Fibroblast of lung (primary cell): ENCODE measurements at places on chromosomes 5 and 9. TPM values are rescaled to one million over a fixed set of nuclear protein-coding genes. Genes with fewer than 3 reads are reported as not detected.
A peak's percentile ranks its signal among the peaks of the same experiment; 100 is the strongest.

CA9 gene
- total RNA-seq, result 0.17 and 0.26 TPM in 2 replicates

DNA sequence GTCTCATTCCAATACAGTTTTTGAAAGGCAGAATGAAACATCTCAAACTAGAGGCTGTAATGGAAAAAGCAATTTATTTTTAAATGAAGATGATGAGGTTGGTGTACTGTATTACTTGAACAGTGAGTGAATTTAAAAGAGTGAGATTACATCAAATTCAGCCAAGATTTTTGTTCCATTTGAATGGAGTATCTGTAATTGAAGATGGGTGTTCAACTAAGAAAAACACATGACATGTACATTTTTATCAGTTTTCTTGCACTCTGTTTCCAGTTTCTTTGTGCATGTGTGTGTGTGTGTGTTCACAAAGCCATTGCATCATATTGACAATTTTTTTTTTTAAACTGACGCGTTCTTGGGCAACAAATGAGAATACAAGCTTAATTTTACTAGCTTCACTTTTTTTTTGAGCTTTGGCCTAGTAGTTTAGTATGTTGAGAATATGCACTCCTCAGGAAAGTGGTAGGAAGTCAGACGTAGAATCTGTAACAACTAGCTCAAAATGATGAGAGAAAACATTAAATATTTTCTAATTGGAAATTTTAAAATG, 243.5 kb downstream of the MAST4 start:
- no peak overlapping the region for H3K4me3 ChIP-seq
- no peaks in the 10 kb centered on the region for H3K4me1 ChIP-seq
- no peak for DNase-seq
- no peaks in the 10 kb centered on the region for H3K36me3 ChIP-seq
- no peaks in the 10 kb centered on the region for H3K27me3 ChIP-seq

DNA sequence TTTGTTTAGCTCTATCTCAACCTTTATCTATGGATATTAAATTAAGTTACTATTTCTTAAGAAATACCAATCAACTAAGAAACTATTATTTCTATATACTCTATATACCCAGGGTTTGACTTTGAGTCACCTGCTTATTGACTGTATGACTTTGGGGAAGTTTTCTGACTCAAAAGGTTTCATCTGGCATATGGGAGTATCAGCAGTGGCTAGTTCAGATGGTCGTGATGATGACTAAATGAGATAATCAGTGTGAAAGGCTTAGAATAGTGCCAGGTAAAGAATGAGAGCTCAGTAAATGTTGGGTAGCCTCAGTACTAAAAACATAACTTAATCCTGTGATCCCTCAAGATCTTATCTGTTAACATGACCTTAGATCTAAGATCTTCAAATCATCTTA, 179.7 kb upstream of the ISL1 start:
- no peak for DNase-seq
- no peaks in the 10 kb centered on the region for H3K27me3 ChIP-seq
- no peaks in the 10 kb centered on the region for H3K36me3 ChIP-seq
- no peak overlapping the region for H3K4me3 ChIP-seq

ARID3C gene
- under 0.01 and 0.17 TPM in 2 replicates for total RNA-seq

TMEM215 gene
- not detected in 2 replicates for total RNA-seq

SLC34A3 gene
- not detected in 2 replicates for total RNA-seq

- no peak overlapping the region for H3K27ac ChIP-seq
- H3K36me3 ChIP-seq, result no peaks in the 10 kb centered on the region
- H3K4me3 ChIP-seq, result no peak overlapping the region
- H3K27me3 ChIP-seq, result peaks cover 84% of the 10 kb centered on the region
- DNase-seq, result peak; percentile 14
Observed at GRCh38 chr5:173237143-173237874, 2.3 kb upstream of the NKX2-5 start.

GRCh38 chr5:12357626-12358025, 453.4 kb upstream of the CTNND2 start:
- H3K36me3 ChIP-seq, result no peaks in the 10 kb centered on the region
- no peak overlapping the region for H3K27ac ChIP-seq
- no peak for DNase-seq
- H3K4me3 ChIP-seq, result no peak overlapping the region

- H3K4me3 ChIP-seq, result no peak overlapping the region
- no peaks in the 10 kb centered on the region for H3K36me3 ChIP-seq
- no peak overlapping the region for H3K27ac ChIP-seq
- H3K27me3 ChIP-seq, result no peaks in the 10 kb centered on the region
Observed at GRCh38 chr5:126852841-126853271, 75.9 kb downstream of the LMNB1 start.

DNA sequence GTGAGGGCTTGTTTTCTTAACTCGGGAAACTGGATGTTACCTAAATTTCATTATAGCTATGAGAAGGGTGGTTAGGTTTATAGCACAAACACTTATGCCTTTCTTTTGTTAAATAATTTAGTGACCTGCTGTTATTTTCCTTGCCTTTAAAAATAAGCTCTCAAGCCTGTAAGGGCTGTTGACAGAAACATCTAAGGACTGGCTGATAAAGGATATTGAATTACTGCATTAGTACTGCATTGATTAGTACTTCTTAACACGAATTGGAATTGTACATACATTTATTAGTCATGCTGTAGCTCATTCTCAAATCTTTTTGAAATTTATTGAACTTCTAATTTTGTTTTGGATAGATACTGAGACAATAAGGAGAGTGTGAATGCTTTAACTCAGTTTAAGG, 85.1 kb upstream of the DHFR start:
- H3K4me1 ChIP-seq, result no peaks in the 10 kb centered on the region
- no peaks in the 10 kb centered on the region for H3K27me3 ChIP-seq
- H3K36me3 ChIP-seq, result no peaks in the 10 kb centered on the region
- H3K4me3 ChIP-seq, result no peak overlapping the region

GRCh38 chr5:143140492-143141203, 262.8 kb downstream of the NR3C1 start:
- H3K4me1 ChIP-seq, result peaks cover 3% of the 10 kb centered on the region
- no peak for DNase-seq
- no peak overlapping the region for H3K27ac ChIP-seq
- H3K27me3 ChIP-seq, result no peaks in the 10 kb centered on the region
- no peaks in the 10 kb centered on the region for H3K36me3 ChIP-seq
- H3K4me3 ChIP-seq, result no peak overlapping the region

SLC34A1 gene
- total RNA-seq, result not detected in 2 replicates

DNA sequence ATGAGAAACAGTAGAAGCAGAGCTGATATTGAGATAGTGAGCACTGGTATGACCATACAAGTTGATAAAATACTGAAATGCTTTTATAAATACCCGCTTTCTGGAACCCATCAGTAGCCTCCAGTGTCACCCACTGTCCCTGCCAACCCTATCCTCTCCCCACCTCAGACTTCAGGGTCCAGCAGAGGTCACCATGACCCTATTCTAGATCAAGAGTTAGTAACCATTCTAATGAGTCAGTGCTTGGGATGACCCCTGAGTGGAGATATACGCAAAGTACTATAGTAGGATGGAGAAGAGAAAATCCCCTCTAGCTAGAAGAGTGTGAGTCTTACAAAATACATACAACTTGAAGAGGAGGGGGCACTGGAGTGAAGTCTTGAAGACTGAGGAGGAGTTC, 297.9 kb upstream of the BRINP1 start:
- no peaks in the 10 kb centered on the region for H3K4me1 ChIP-seq
- DNase-seq, result no peak
- no peak overlapping the region for H3K4me3 ChIP-seq

AMBP gene
- 0.17 and 0.51 TPM in 2 replicates for total RNA-seq
